Effector CD4-positive, alpha-beta T cell (primary cell): ENCODE measurements at places on chromosomes 2 and 18.
A peak's percentile ranks its signal among the peaks of the same experiment; 100 is the strongest.

GRCh38 chr2:157497638-157498314 lies 53.9 kb upstream of the CYTIP start:
- DNase-seq, result no peak

GRCh38 chr2:9991221-9991620 lies 39.7 kb downstream of the GRHL1 start:
- no peak for DNase-seq

DNA sequence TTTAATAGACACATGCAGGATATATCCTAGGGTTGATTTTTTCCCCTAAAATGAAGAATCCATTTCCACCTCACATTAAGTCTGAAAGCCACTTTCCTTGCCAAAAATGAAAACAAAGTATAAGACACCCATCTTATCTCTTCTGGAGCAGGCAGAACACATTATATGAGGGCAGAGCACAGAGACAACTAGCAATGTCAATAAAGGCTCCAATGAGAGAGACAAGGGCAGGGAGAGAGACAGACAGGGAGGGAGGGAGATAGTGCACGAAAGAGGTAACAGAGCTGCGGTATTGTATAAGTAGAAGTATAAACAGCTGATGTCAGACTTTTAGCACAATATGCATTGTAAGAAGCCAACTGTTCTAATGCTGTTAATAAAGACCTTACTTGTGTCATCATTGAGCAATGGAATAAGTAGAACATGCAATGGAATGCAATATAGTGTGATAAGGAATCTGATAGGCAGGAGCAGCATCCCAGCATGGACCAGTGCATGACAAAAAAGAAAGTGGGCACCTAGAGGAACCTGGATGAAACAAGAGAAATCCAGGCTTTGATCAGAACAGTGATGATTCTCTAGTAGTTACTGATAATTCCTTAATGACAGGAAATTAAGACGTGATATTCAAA lies 150.6 kb upstream of the TCF4 start:
- no peak for DNase-seq

DNA sequence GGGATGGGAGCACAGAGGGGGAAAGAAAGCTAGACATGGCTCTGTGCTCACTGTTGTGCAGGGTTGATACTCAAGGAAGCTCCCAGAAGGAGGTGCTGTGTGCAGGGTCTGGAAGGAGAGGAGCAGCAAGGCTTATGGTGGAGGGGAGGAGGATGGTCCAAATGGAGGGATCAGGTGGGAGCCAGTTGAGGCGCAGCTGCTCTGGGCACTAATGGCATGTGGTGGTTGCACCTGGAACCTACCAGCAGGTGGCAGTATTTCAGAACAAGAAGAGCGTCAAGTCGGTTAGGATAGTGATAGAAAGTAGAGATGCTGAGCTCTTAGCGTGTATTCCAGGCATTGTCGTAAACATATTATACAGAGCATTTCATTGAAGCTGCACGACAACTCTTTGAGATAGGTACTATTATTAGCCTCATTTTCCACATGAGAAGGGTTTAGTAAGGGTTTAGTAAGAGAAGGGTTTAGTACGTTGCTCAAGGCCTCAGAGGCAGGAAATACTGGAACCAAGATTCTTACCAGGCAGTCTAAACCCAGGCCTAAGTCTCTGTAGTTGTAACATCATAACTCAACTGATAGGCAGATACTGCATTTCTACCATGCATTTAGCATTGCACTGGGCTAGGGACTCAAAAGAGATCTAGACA lies 223.7 kb downstream of the CYP26B1 start:
- DNase-seq, result peak; percentile 36

DNA sequence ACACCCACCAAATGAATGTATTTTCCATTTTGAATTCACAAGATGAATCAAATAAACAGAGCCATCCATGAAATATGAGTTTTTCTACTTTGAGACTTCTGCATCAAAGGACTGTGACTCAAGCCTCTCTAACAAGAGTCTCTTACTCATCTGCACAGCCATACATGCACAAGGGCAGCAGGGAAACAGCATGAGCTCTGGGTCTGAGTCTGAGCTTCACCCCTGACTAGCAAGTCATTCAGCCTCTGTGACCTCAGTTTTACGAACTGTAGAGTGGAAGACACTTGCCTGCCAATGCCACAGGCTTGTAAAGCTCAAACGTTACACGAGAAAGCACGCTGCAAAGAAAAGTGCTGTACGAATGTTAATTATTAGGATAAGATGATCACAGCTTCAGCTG lies 42.9 kb downstream of the MREG start:
- DNase-seq, result no peak

- no peak for DNase-seq
Measured at GRCh38 chr2:189300916-189301315, 121.4 kb upstream of the COL5A2 start.

DNA sequence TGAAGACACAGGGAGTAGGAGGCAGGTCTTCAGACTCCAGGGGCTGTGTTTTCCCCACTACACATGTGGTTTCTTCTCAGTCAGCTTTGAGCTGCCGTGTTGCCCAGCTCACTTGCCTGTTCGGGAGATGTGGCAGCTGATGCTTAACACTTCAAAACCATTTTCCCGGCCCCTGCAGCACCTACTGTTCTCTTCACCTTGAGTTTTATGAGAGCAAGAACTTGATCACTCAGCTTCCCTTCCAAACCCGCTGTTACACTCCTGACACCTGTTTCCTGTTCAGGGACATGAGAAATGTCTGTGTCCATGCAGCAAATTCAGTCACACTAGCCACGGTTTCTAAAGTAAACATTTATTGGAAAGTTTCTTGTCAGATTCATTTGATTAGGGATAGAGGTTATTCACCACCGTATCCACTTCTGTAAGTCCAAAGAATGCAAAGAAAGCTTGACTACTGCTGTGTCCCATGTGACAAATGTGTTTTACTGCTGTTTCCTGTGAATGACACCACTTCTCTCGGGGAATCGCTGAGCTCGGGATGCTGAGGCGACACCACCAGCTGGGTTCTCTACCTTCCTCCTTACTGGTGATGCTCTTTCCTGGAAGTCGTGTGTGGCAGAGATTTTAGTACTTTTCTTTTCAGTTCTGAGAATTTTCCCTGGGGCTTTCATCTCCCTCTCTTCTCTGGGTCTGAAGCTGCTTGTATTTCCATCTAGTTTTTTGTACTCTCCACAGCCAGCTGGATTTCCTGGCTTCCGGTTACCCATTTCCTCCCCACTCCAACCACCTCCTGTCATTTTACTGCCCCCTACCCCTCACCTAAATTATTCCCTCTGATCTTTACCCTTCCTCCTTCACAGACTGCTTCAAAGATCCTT lies 91.7 kb downstream of the KLF7 start:
- no peak for DNase-seq

GRCh38 chr18:10515456-10515855 lies 10.4 kb upstream of the NAPG start:
- DNase-seq, result no peak

DNA sequence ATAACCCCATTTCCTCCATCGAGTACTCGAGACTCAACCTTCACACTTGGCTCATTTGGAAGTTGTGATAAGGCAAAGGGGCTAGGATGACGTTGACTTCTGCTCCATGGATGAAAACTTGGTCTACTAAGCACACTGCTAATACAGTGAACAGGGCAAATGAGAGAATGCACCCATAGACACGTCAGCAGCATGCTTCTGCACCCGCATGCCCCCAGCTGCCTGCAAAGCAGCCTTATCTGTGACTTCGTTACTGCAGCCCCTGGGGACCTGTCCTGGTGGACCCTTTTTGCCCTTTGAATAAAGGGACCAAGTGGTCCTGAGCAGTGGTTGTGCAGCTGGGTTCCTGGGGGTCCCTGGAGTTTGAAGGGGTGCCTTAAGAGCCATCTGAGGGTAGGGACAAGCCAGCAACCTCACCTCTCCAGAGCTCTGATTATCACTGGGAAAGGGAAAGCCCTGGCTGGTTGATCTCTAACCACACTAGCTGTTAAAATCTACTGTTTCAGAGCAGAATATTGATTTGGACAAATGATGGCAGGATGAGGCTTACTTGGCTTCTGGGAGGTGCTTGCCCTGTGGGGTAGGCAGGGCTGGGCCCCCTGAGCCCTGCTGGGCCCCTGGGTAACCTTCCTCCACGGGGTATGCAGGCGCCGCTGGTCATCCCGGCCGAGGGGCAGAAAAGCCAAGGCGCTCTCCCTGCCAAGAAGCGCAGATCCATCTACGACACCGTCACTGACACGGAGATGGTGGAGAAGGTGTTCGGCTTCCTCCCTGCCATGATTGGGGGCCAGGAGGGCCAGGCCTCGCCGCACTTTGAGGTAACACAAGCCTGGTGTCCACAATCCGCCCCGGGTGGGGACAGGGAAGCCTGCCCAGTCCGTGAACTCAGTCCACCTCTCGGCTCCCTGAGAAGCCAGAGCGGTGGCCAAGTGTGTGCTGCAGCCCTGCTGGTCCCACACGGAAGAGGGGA lies 37.6 kb upstream of the GPR17 start:
- no peak for DNase-seq

GRCh38 chr2:31812051-31812798 lies 198.6 kb downstream of the MEMO1 start:
- DNase-seq, result no peak

DNA sequence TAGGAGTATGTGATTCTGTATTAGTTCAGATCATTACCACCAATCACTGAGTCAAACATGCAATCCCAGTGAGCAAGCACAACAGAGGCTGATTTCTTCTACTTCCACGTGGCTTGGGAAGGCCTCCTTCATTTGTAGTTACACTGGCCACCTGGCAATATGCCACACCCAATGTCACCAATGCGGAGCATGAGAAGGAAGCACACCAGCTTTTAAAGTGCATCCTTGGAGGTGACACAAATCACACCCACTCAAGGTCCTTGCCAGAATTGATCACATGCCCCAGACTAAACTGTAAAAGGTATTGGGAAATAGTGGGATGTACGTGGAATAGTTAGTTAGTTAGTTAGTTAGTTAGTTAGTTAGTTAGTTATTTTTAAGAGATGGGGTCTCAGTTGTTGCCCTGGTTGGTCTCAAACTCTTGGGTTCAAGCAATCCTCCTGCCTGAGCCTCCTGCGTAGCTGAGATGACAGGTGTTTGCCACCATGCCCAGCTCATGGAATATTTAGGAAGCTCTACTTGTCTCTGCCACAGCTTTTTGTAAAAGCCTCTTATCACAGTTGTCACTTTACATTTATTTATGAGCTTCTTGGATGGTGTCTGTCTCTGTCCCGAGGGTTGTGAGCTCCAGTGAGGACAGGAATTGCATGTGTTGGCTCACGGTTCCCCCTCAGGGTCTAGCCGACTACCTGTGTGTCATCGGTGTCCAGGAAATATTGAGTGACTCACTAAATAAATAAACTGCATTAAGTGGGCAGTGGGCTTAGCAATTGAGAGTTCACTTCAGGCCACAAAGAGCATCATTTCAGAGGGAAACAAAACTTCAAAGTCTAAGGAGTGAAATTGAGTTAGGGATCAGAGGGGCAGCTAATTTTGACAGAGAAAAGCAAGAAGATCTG lies 28.1 kb upstream of the CAB39 start:
- no peak for DNase-seq

GRCh38 chr2:44777036-44777435 lies 164.5 kb upstream of the SIX3 start:
- DNase-seq, result no peak

- DNase-seq, result no peak
Measured at GRCh38 chr2:144079803-144080202, 440.1 kb downstream of the ZEB2 start.

GRCh38 chr2:98519851-98520250 lies 75.2 kb downstream of the INPP4A start:
- no peak for DNase-seq

- peak; percentile 65 for DNase-seq
Measured at GRCh38 chr2:197255543-197255942, 55.0 kb downstream of the ANKRD44 start.

GRCh38 chr2:9837451-9837850 lies 5.8 kb upstream of the TAF1B start:
- no peak for DNase-seq

DNA sequence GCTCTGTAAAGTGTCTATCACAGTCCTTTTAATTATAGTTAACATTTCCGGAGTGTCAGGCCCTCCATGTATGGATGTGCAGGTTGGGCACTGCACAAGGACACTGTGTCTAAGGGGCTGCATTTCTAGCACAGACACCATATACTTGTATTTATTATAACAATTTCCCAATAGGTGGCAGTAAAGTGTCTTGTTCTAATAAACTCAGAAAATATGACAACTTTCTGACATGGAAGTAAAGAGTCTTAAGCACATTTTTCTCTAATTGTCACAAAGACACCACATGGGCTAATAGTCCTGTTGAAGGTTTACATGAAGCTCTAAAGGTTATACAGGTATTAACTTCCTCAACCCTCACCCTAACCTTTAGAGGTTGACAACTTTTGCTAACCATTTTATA lies 156.6 kb downstream of the DYSF start:
- no peak for DNase-seq

DNA sequence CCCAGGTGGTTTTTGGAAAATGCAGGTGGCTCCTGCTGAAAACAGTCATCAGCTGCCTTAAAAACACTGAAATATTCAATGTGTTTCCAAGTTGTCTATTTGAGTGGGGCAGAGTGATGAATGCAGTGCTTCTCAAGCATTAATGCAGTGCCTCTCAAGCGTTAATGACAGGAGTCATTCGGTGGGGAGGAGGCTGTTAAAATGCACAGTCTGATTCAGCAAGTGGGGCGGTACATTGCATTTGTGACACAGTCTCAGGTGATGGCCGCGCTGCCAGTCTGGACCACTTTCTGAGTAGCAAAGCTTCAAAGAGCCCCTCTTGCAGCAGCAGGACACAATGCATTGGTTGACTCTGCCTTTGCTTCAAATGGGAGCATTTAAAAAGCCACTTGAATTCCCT lies 231.4 kb upstream of the RGPD4 start:
- DNase-seq, result no peak

- no peak for DNase-seq
Measured at GRCh38 chr2:214985619-214986018, 152.8 kb downstream of the ABCA12 start.

DNA sequence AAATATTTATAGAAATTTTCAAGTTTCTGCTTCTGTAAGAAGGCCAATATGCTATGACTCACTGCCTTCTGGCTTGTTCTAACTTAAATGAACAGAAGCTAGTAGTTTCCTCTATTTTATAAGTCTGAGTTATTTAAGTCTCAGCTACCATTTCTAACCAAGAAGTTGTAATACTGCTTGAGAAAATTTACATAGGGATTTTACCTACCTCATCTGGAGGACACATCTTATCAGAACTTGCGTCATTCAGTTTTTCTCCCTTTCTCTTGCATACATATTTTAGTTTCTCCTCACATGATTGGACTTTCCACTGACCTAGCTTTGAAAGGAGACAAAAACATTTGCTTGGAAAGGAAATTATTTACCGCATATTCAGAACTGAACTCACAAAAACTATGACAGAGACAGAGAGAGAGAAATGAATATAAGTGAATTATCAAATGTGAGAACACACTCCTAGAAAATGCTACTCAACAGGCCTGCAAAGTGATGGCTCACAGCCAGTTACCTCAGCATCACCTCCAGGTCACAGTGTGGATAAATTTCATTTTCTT lies 81.1 kb upstream of the CD302 start:
- no peak for DNase-seq

- no peak for DNase-seq
Measured at GRCh38 chr2:188158337-188159100, 133.2 kb upstream of the GULP1 start.

- no peak for DNase-seq
Measured at GRCh38 chr2:38512211-38512610, 90.5 kb downstream of the HNRNPLL start.
